ENCODE measurements at places on chromosomes 3 and 15. TPM values are rescaled to one million over a fixed set of nuclear protein-coding genes. Genes with fewer than 3 reads are reported as not detected.
A peak's percentile ranks its signal among the peaks of the same experiment; 100 is the strongest.

Gene GPR160
- polyA plus RNA-seq, result 31.0 TPM

GRCh38 chr3:160629491-160629890 lies 47.5 kb upstream of the ARL14 start:
- no peak for DNase-seq

GRCh38 chr3:114499976-114500375 lies 206.1 kb downstream of the TIGIT start:
- no peak for DNase-seq

DNA sequence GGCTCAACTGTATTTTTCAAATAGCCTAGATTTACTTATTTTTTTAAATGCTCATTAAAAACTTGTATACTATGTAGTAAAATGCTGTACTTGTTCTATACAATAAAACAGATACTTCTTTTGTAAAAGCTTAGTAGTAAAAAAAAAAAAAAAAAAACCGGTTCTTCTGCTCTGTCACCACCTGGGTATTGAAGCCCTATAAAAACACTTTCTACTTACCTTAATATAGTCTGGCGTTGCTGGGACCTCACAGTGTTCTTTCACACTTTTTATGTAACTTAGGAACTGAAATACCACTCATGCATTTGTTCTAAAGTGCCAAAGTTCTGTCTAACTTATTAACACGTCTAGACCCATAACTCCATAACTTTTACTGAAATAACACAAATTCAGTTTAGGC lies 61.4 kb downstream of the TASOR start:
- peak; percentile 8 for DNase-seq

- DNase-seq, result no peak
These were observed 542.7 kb upstream of the ADAMTS9 start for GRCh38 chr3:65230261-65231139.

- no peak for DNase-seq
These were observed 1.4 kb downstream of the CSK start for GRCh38 chr15:74783072-74783807.

Gene CLRN1
- not detected for polyA plus RNA-seq

Gene RPL29
- polyA plus RNA-seq, result 1,901 TPM

GRCh38 chr3:59464187-59464586 lies 414.4 kb upstream of the CFAP20DC start:
- no peak for DNase-seq

Gene CHRM5
- polyA plus RNA-seq, result 0.25 TPM

- DNase-seq, result peak; percentile 75
These were observed at the start of gene PEX5L for GRCh38 chr3:180036671-180037455. Gene PEX5L (minus strand): TSS chr3:180036937. CDS start chr3:180036599, 338 bp downstream.

DNA sequence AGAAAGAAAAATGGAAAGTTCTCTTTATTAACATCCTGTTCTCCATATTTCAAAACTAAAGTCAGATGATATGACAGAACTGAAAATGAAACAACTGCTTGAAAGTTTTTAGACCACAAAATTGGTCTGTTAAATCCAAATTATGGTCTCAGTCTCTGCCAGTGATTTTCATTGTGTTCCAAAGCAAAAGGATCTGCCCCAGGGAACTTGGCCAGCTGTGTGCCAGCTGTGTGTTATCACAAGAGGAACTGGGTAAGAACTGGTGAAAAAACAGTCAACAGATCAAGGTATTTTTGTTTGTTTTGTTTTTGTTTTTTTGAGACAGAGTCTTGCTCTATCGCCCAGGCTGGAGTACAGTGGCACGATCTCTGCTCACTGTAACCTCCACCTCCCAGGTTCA lies 323.3 kb downstream of the CTNNB1 start:
- DNase-seq, result no peak

- DNase-seq, result no peak
These were observed 57.9 kb upstream of the UBE2E1 start for GRCh38 chr3:23747841-23748240.
